ENCODE measurements at places on chromosomes 5 and 9. TPM values are rescaled to one million over a fixed set of nuclear protein-coding genes. Genes with fewer than 3 reads are reported as not detected.
A peak's percentile ranks its signal among the peaks of the same experiment; 100 is the strongest.

GRCh38 chr5:12840972-12841371 is 936.7 kb upstream of the CTNND2 start:
- DNase-seq = no peak

GRCh38 chr9:5557606-5558587 is 47.6 kb downstream of the PDCD1LG2 start:
- DNase-seq = no peak

- DNase-seq = no peak
Measured at GRCh38 chr5:62502456-62503101, 76.0 kb upstream of the LRRC70 start.

DNA sequence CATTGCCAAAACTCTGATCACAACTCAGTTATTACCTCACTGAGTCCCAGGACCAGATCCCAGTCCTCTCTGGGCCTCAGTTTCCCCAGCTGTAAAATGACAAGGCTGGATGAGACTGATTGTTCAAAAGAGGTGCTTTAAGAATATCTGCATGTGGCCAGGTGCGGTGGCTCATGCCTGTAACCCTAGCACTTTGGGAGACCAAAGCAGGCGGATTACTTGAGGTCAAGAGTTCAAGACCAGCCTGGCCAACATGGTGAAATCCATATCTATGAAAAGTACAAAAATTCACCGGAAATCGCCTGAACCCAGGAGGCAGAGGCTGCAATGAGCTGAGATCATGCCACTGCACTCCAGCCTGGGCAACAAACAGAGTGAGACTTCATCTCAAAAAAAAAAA is 8.3 kb downstream of the ATOX1 start:
- no peak for DNase-seq

DNA sequence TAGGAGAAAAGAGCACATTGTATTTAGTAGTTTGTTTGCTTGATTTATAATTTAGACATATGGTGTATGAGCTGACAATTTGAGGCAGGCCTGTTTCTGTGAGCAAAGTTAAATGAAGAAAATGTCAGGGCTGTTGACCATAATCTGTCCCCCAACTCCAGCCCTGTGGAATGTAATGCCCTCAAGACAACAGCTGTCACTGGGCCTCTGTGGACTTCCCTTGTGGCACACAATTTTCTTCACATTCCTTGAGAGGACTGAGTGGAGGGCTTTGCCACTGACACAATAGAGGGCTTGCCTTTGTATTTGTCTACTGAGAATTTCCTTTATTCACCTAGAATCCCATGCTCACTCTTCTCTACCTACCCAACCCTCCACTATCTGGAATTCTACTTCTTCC is 141.2 kb upstream of the CD180 start:
- no peak for DNase-seq

DNA sequence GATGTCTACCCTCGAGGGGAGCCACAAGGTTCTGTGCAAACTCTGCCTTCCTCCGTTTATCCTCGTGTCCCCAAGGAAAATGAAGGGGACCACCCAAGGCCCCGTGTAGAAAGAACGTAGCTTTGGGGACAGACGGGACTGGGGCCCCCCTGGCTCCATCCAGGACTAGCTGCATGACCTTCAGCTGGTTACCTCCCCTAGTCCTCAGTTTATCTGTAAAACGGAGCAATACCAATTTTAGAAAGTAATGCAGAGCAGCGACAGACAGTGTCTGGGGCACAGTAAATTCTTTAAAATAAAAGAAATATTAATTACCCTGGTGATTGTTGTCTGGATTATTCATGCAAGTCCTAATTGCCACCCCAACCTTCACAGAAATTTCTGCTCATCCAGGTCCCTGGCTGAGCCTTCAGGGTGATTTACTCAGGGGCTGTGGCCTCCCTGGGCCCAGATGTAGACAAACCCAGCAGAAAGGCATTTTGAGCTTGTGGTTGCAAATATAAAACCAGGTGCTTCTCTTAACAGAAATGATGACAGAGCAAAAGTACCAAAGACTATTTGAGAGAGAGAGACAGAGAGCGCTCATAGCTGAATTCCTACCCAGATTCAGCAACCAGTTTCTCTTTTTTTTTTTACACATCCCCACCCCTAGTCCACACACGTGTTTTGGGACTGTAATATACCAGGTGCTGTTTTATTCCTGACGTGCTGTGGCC is 155.1 kb upstream of the SMIM23 start:
- no peak for DNase-seq

GRCh38 chr9:91302831-91303230 is 58.9 kb downstream of the AUH start:
- DNase-seq = no peak

GRCh38 chr9:95193067-95193466 is 124.4 kb downstream of the FANCC start:
- no peak for DNase-seq

GRCh38 chr5:146399481-146399880 is 47.7 kb upstream of the TCERG1 start:
- no peak for DNase-seq

- no peak for DNase-seq
Measured at GRCh38 chr5:151580858-151581257, 10.3 kb downstream of the FAT2 start.

- no peak for DNase-seq
Measured at GRCh38 chr5:142931896-142932686, 161.9 kb downstream of the ARHGAP26 start.

- DNase-seq = no peak
Measured at GRCh38 chr9:101047848-101048397, 19.4 kb downstream of the PLPPR1 start.

GRCh38 chr5:32076699-32077695 is 97.1 kb downstream of the GOLPH3 start:
- no peak for DNase-seq

- DNase-seq = no peak
Measured at GRCh38 chr5:58490402-58491050, 709 bp upstream of the GAPT start.

GRCh38 chr9:4020755-4021296 is 279.0 kb downstream of the GLIS3 start:
- DNase-seq = no peak

DNA sequence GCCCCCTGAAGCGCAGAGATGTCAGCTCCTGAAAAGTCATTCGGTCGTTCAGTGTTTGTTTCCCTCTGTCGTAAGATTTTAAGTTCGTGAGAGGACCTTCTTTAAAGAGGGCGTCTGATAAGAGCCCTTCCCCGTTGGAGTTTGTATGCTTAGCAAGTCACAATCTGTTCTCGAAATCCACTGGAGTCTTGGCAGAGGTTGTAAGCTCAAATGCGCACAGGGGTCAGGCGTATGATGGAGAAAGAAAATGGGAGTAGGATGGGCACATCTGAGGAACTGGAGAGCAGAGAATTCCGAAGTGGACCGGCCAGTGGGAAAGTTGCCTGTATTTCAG is 710 bp downstream of the HSD17B4 start:
- DNase-seq = peak; percentile 23

- DNase-seq = no peak
Measured at GRCh38 chr5:104361932-104362331, 799.3 kb upstream of the NUDT12 start.

The MRPS27 gene
- 60.9 TPM for polyA plus RNA-seq

The PRRT1B gene
- 1.3 TPM for polyA plus RNA-seq

The MVB12B gene
- polyA plus RNA-seq = 15.1 TPM

The HMMR gene
- polyA plus RNA-seq = 18.0 TPM

The ENTREP1 gene
- 3.9 TPM for polyA plus RNA-seq

The PCDHA9 gene
- 0.03 TPM for polyA plus RNA-seq

The CTXN3 gene
- polyA plus RNA-seq = not detected

The FUT7 gene
- 0.12 TPM for polyA plus RNA-seq
